ENCODE measurements at places on chromosomes 13 and 19.

DNA sequence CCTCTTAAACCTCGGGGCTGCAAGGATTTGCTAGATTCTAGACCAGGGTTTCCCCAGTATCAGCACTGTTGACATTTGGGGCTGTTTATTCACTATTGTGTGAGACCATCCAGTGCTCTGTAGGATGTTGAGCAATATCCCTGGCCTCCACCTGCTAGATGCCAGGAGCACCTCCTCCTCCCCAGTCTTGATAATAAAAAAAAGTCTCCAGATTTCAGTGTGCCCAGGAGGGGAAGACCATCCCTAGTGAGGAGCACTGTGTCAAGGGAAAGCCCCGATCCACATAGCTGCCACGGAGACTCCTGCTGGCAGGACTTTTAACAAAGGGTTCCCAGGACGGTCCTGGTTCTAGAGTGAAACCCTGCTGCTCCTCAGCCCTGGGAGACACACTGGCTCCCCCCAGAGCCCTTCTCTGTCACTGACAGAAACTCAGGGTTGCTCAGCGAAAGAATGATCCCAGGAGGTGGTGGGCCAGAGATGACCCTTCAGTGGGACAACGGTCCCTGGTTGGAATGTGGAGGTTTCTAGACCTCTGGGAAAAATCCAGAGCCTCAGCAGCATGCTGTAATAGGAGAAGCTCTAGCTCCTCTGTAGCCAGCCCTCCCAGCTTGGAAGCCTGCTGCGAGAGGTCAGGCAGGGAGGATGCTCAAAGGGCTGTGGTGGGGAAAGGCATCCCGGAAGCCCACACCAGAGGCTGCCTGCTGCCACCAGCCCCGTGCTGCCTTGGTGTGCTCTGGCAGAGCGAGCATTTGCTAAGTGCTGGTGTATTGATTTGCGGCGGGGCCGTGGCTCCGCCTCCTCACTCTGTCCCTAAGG lies 20.3 kb downstream of the LYL1 start:
- DNase-seq = no peak

- no peak for DNase-seq
Measured at GRCh38 chr19:269241-269640, 22.0 kb downstream of the PLPP2 start.

GRCh38 chr19:16383584-16384161 lies 59.0 kb downstream of the KLF2 start:
- no peak for DNase-seq

DNA sequence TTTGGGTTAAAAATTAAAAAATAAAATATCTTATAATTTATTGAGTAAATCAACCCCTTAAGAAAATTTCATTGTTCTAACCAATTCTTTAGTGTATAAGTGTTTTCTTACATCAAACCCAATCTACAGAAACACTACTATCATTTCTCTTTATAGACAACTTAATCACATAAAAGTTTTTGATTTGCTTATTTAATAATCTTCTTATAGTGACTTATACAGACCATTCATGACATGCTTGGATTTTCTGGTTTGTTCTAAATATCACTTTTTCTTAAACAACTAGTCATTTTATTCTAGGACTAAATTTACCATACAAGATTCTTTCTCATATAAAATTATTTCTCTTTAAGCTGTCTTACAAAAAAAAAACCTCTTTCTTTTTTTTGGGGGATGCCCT lies 27.3 kb upstream of the ZSCAN5A start:
- DNase-seq = no peak

DNA sequence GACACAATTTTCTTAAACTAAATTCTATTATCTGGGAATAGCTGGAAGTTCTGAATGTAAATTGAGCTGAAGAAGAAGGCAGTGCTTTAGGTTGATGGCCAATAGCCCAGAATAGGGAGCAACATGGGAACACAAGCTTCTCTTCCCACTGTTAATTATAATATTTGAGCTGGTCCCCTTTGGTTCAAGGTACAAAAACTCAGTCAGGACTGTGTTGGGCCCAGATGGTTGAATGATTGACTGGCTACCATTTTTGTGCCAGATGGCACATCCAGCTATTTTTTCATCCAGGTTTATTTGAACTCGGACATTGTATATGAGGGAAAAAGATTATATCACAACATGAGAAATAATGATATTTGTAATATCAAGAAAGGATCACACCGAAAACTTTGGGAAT lies 458.9 kb downstream of the SLITRK1 start:
- no peak for DNase-seq
